ENCODE measurements at places on chromosomes 3 and 15.

- DNase-seq: peak; percentile 22
Measured at GRCh38 chr3:189841473-189842205, 210.4 kb downstream of the TP63 start.

DNA sequence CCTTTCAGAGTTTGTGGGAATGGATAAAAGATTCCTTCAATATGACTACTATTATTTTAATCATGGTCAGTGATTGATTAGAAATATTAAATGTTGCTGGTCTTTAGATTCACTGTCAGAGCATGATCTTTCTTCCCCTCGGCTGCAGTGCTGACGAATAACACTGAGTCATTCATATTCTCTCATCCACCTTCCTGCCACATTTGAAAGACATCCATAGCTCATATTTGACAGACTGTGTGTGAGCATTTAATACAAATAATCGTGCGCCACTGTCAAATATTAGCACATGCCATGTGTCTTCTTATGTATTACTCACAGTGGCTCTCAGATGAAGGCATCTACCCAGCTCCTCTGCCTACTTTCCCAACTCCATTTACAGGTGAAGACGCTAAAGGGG is 476.5 kb upstream of the TPRG1 start:
- DNase-seq: no peak

- DNase-seq: no peak
Measured at GRCh38 chr3:188690064-188690463, 481.7 kb upstream of the TPRG1 start.

DNA sequence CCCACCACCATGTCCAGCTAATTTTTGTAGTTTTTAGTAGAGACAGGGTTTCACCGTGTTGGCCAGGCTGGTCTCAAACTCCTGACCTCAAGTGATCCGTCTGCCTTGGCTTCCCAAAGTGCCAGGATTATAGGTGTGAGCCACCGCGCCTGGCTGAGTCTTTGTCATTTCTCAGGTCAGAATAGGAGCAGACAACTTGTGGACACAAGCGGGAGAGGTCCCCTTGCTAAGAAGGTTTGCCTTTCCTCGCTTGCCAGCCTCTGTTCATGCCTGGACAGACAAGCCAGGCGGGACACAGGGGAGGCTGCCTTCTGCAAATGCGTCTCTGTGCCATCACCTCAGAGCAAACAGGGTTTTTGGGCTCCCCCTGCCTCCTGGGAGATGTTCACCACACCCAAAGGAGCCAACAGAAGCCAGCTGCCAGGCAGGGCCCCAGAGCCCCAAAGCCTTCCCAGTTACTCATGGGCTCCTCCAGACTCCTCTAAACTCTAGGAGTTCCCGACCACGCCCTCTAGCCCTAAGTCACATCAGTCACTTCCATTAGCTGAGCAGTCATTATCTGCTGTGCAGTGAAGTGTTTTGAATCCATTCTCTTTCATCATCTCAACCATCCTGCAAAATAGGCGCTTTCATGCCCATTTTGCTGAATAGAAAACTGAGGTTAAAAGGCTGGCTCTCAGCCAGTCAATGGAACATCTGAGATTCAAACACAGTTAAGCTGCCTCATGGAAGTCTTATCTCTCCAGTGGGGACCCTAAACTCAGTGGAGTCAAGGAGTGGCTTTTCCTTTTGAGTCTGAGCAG is 245.0 kb downstream of the UACA start:
- DNase-seq: no peak

GRCh38 chr3:189685860-189686259 is 54.7 kb downstream of the TP63 start:
- DNase-seq: no peak

DNA sequence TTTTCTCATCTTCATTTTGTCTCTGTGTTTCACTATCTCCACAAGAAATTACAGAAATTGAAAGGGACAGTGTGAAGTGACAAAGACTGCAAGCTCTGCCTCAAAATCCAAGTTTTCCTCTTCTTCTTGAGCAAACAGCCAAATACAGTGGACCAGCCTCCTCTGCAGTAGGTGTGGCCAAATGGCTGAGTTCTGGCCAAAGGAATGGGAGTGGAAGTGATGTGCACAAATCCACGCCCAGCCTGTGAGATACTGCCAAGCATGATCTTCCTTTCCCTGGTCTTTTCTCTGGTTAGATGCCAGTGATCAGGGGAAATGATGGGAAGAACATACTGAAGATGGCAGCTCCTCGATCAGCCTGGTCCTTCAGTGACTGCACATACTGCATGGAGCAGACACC is 111.0 kb upstream of the CPNE4 start:
- no peak for DNase-seq

- peak; percentile 24 for DNase-seq
Measured at GRCh38 chr15:95690631-95691340, 639.7 kb upstream of the NR2F2 start.

DNA sequence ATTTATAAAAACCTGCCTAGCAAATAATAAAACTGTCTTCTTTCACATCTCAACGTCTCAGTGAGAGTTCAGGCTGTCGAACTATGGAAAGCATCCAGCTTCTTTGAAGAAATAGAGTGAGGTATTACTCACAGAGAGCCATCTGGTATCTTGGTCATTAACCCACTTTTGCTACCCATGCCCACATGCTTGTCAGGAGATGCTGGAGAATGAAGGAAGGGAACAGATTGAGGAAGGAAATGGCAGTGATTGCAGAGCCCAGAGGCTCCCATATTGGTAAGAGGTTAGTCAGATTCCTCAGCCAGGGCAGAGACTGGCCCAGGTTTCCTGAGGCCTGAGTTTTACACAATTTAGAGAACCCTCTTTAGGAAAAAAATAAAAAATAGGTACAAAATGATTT is 119.1 kb downstream of the B3GALNT1 start:
- no peak for DNase-seq

DNA sequence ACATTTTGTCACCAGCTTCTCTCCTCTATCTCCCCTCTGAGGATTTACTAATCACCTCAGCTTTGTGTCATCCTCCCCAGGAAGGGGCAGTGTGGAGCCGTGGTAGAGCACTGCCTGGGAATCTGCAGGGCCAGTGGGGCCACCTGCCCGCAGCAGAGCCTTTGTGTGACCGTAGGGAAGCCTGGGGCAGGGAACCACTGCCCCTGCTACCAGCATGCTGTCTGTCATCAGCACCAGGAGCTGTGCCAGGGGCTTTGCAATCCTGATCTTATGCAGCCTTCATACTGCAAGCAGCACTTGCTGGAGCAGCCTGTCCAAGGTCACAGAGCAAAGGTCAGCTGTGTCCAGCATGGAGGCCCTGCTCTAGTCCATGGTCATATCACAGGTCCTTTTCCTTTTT is 170.2 kb upstream of the IL12A start:
- DNase-seq: no peak

DNA sequence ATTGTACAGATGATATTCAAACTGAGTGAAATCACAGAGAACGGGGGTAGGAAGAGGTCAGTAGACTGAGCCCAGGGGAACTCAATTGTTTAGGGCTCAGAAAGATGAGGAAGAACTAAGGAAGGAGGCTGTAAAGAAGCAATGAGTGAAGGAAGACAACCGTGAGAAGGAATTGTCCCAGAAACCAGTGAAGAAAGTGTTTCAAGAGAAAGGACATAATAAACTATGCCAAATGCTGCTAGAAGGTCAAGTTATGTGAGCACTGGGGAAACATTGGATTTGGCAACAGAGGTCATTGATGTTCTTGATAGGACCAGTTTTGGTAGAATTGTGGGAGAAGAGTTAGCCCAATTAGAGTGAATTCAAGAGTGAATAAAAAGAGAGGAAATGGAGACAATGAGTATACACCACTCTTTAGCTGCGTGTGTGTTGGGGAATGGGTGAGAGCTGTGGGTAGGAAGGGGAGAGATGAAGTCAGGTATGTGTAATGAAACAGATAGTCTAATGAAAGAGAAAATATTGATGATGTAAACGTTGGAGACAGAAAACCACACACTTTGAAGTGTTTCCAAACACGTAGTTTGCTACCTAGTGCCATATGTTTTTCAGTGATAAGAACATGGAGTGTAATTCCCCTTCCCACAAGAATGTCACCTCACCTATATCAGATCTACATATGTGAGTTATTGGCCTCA is 42.5 kb upstream of the MME start:
- no peak for DNase-seq

DNA sequence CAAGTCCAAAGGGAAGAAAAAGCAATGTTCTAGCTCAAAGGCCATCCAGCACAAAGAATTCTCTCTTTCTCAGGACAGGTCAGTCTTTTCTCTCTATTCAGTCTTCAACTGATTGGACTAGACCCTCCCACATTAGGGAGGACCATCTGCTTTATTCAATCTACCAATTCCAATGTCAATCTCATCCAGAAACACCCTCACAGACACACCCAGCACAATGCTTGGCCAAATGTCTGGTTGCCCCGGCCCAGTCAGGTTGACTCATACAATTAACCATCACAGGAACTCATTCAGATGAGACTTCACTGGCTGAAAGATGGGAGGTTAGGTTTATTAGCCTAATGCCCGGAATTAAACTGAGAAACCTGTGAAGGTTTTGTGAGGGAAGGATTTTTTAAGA is 32.4 kb downstream of the ACAN start:
- DNase-seq: no peak

- no peak for DNase-seq
Measured at GRCh38 chr3:185717121-185717520, 107.7 kb downstream of the IGF2BP2 start.

GRCh38 chr15:60408463-60408981 is 10.7 kb upstream of the ANXA2 start:
- DNase-seq: peak; percentile 35

DNA sequence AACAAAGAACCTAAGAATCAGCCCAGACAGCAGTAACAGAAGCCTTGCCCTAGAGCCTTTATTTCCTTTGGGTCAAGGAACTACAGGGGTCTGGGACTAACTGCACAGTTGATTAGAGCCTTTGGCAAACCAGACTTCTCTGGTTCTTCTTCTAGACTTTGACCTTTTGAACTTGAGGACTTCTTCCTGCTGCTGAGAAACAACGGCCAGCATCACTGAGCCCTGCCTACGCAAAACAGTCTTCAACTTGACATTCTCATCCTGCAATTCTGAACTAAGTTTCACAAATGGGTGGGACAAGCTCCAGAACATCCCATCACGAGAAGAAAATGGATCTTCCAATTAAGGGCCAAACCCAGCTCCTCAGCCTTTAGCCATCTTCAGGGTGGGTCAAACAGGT is 31.4 kb downstream of the CMTM6 start:
- no peak for DNase-seq

DNA sequence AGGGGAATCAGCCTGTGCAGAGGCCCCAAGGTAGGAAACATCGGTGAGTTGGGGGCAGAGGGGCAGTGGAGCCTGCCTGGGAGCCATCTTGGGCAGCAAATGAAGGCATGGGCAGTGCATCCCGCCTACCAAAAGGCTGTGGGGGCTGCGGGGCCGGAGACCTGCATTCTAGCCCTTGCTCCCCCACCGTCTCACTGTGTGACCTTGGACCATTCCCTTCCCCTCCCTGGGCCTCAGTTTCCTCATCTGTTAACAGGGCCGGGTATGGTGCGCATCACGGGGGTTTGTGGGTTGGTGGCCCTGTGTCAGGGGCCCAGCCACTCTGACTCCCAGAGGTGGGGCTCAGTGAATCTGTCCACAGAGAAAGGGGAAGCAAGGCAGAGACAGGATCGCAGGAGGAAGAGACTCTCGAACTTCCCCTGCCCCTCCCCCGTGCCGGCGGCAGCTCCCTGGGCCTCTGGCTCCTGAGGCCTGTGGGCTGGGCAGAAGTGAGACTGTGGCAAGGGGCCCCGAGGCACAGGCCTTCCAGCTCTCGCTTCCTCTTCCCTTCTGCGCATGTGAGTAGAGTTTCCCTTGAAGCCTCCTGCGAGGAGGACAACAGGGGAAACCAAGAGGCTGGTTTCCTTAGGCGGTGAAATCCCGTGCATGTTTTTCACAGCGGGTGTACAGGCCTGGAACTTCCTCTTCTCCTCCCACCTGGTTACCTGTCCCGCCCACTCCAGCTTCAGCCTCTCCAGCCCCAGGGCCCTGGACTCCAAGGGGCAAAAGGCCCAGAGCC is 42.9 kb downstream of the IDH2 start:
- DNase-seq: peak; percentile 91

DNA sequence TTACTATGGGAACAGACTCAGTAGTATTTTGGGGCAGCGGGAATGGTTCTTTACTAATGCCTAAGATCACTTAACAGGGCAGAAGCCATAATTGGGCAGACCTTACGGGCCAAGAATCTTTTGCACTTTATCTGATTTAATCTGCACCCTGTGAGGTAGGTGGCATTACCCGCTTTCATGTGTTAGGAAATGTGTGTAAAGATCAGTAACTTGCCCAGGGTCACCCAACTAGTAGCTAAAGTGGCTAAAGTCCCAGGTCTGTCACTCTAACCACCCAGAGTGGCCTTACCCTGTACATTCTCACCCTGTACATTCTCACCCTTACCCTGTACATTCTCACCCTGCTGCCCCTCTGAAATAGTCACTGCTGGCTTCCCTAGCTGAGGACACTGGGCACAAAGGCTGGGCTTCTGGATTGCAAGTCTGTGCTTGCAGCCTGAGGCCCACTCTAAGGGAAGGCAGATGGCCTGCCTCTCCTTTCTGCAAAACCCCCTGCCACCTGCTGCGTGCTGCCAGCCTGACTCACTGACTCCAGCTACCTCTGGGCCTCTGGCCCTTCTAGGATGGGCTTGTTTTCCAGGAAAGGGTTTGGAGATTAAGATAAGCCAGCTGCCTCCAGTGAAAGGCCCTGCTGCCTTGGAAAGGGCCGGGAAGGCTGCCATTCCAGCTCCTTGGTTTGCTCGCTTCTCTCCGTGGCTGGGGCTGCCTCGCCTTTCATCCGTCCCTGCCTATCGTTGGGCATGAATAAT is 37.5 kb upstream of the MYZAP start:
- no peak for DNase-seq

GRCh38 chr3:65787340-65787739 is 251.4 kb downstream of the MAGI1 start:
- DNase-seq: no peak

- DNase-seq: peak; percentile 55
Measured at GRCh38 chr3:13069495-13069894, 3.7 kb downstream of the IQSEC1 start.

DNA sequence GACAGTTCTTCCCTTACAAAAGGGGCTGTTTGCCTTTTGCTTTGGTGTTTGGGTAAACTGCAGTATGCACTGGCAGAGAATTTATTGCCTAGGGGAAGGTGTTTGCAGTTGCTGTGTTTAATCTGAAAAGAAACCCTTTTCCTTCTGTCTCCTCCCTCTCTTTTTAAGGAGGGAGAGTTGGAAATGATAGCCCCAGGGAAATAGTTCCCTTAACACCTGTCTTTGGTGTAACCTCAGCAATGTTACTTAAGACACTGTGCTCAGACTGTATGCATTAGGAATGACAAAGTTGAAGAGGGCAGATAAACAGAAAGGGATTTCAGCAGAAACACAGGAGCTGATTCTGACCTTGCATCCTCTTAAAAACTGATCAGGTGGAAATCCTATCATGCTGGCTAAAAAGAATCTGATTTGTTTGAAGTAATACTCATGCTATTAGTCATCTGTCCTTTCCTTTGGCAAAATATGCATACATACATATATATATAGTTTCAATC is 125.4 kb downstream of the TP63 start:
- peak; percentile 24 for DNase-seq

All from GM06990 (cell line).